ENCODE measurements at places on chromosomes 2 and 18. TPM values are rescaled to one million over a fixed set of nuclear protein-coding genes. Genes with fewer than 3 reads are reported as not detected.

- DNase-seq: no peak
These were observed 139.0 kb downstream of the EHBP1 start for GRCh38 chr2:62844311-62845090.

- no peak for DNase-seq
These were observed 69.4 kb upstream of the SH3RF3 start for GRCh38 chr2:109059474-109060165.

DNA sequence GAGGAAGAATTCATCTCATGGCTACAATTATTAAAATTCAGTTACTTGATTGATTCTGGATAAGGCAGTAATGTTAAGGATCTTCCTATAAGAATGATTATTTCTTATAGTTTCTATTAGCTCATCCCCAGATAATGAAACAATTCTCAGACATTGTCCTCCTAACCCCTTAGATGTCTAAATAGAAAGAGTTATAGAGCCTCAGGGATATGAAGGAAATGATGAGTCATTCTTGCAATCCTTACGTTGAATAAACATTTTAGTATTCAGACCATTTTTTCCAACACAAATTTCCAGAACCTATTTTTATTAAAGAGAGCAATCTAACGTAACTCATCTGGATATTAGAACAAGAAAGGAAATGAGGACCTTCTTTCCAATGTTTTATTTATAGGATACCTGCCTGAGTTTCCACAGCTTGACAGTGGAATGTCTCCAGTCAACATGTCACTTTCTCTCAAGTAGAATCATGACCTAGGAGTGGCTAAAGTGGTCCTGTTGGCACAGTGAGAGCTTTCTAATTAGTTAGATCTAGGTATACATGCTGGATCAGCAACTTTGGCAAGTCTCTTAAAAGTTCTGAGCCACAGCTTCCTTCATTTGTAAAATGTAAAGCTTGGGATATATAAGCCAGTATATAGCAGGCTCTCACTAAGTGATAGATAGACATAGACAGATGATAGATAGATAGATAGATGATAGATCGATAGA is 88.0 kb upstream of the RAB27B start:
- DNase-seq: peak; percentile 15

GRCh38 chr2:61134141-61134540 is 27.8 kb upstream of the C2orf74 start:
- DNase-seq: no peak

DNA sequence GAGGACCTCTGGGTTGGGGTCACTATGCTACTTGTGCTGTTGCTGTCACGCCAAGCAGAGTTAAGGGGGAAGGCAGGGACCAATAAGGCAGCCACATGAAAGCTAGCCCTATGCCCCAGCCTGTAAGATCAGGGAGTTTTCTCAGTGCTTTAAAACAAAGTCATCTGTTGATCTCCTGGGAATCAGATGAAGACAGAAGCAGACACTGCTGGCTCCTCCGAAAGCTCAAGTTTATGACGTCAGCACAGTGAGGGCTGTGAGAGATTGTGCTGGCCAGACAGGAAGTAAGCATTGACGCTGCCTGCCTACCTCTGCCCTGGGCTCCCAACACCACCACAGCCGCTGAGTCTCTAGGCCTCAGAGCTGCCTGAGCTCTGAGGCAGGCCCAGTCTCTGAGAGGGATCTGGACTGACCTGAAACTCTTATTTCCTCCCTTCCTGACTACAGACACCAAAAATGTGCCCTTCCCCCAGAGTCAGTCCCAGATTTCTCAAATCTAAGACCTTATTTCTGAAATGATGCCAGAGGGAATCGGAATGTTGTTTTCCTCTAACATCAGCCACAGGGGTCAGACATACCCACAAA is 118.1 kb upstream of the EPAS1 start:
- DNase-seq: peak; percentile 26

DNA sequence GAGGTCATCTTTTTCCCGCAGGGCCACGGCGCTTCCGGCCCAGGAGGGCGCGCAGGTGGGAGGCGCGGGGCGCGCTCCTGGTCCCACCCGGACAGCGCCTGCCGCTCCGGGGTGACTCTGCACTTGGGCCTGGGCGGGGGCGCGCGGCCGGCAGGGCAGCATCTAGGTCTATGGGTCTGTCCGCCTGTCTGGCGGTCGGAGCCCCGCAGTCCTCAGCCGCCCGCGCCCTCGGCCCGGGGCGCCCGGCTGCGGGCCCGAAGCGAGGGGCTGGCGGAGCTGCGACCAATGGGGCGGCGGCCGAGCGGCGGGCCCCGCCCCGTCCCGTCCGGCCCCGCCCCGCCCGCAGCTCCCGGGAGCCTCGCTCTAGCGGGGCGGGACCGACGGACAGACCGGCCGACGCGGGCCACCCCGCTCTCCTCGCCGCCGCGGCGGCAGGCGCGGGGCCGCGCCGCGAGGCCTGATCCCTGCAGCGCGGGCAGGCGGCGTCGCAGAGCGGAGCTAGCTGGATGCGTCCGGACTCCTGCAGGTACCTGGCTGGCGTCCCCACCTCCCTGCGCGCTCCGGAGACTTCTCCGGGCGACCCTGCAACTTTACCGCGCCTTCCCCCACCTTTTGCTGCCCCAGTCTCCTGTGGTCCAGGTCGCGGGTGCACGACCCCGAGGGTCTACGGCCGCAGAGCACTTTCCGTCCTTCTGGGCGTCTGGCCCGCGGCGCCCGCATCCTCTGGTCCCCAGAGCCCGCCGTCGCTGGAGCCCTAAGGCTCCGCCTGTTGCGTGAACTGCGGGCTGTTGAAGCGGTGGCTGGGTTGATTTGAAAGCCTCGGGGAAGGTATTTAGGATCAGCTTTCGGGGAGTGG is at the start of gene KCNS3:
Gene KCNS3 (plus strand): TSS at position 387 of the 856 bp plus-strand sequence. CDS start 52,342 bp downstream, outside the sequence.
- DNase-seq: peak; percentile 64

DNA sequence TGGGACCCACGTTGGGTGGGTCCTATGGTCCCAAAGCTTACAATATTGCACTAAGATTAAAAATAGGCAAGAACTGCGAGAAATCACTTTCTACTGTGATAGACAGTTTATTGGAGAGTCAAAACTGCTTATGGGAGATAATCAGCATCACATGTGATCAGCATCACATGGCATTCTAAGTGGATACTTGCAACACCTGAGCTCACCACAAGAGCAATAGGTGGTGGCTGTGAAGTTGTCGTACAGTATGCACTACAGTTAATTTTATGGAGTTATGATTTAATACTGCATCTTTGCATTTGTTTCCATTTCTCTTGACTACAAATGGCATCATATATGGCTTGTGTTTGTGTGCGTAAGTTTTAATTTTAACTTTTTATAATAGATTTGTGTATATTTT is 11.6 kb downstream of the PNO1 start:
- peak; percentile 50 for DNase-seq

GRCh38 chr18:32920796-32921787 is 148.3 kb upstream of the KLHL14 start:
- peak; percentile 9 for DNase-seq

DNA sequence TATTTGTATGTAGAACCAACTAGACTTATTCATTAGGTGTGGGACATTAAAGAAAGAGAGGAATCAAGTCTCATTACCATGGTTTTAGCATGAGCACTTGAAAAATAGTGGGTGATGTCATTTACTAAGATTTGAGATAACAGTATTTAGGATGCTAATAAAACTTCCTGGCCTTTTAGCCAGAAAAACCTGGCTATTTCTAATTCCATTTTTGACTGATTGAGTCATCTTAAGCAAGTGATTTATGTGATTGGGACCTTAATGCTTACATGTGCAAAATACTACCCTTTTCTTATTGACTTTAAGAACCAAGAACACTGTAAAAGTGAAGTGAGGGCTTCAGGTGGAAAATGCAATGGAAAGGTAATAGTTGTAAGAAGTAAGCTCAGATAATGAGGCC is 196.8 kb upstream of the SESTD1 start:
- DNase-seq: no peak

DNA sequence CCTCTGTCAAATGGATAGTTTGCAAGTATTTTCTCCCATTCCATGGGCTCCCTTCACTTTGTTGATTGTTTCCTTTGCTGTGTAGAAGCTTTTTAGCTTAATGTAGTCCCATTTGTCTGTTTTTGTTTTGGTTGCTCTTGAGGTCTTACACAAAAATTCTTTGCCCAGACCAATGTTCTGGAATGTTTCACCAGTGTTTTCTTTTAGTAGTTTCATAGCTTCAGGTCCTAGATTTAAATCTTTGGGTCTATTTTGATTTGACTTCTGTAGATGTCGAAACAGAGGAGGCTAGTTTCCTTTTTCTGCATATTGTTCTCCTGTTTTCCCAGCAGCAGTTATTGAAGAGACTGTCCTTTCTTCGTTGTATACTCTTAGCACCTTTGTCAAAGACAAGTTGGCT is 351.6 kb downstream of the PTPRM start:
- DNase-seq: no peak

DNA sequence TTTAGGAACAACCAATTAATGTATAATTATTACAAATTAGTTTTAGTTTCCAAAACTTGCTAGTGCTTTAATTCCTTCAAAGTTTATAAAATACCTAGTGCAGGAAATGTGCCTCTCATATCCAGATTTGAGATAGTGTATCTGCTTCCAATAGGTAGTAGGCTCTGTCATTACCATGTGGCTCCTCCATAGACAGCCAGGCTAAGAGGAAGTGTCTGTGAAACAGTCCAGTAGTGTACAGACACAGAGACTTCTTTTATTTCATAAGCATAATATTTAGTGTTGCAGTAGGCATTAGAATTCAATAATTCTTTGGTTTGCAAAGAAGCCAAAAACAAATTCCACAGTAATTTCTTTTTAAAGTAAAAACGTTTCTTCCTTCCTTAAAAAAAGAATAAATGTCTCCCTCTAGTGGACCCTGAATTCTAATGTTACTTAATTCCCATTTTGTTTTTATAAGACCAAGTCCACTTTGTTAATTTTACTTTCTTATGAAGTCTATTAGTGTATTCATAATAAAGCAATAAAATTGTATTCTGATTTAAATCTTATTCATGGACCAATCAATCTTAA is 101.2 kb downstream of the NEB start:
- DNase-seq: no peak

DNA sequence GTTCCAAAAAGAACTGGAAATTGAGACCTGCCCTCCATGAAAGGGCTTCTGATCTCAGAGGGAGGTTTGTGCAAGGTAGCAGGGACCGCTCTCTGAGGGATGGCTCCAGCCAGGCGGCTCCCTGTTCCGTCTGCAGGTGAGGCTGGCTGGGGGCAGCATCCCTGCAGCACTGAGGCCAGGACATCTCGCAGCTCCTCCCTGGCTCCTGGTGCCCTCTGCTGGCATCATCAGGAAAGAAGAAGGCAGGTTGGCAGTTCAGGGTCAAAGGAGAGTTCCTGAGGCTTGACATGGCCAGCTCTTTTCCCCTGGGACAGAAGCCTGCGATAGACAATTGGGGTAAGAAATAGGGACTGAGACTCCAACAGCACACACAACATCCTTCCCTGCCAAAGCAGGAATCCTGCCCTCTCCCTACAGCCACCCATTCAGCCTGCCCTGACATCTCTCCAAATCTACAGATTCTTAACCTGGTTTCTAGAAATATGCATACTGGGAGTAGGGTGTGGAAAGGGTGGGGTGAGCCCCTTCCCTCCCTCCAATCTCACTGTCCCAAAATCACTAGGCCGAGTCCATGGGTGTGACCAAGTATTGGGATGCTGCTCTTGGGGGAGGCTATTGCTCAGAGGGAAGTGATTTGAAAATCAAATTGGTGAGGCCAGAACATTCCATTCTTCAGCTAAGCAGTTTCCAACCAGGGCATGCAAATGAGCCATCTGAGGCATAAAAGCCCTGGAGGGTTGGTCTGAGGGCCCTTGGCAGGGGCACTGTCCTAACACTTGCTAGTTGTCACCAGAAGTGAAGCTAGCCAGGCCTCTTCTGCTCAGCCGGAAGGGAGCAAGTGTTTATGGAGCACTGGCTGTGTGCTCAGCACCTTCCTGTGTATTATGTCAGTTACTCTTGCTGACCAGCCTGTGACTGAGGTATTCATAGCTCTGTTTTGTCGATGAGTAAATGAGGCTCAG is 185.4 kb downstream of the TFCP2L1 start:
- DNase-seq: peak; percentile 60

DNA sequence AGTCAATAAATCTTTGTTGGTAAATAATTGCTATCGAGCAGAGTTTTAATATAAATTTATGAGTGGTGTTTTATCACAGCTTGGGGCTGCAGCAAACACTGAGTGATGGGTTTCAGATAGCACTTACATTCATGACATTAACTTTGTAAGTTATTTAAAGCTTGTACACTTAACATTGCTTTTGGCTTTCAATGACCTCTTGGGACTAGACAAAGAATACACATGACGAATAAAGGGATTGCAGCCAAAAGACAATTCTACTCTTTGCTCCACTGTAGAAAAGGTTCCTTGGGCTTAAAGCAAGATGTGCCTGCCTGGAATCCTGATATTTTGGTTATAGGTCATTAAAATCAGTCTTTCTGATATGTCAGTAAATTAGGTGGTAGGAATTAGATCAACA is 299.5 kb downstream of the GBX2 start:
- no peak for DNase-seq

Gene PDE11A
- polyA plus RNA-seq: 3.4 TPM

Gene DTNA
- 0.12 TPM for polyA plus RNA-seq

Gene SLC4A3
- polyA plus RNA-seq: 3.1 TPM

Gene DPYSL5
- 6.8 TPM for polyA plus RNA-seq

Gene DNAJC5G
- polyA plus RNA-seq: not detected

Gene ACKR3
- 25.4 TPM for polyA plus RNA-seq

Gene PSMA8
- polyA plus RNA-seq: not detected
